NCI-H1417 treated with DMSO at 0.1 percent for 48 hours (cell line): ENCODE measurements at places on chromosomes 16 and 17.

DNA sequence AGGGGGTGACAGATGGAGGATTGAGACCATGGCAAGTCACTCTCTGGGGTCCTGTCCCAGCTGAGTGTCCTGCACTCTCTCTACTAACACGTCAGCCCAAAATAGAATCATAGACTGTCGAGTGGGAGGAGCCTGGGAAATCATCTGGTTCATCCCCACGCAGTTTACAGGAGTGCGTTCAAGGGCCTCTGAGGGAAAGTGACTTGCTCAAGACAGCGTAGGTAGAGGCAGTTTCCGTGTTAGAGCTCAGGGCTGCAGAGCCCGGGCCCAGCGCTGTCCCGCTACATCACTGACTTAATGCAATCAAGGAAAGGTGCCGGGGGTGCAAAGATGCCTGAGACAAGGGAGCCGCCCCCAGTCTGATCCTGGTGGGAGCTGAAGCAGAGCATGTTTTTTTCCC is 10.3 kb downstream of the GSG1L2 start:
- no peak for DNase-seq

GRCh38 chr16:50999181-50999580 is 151.9 kb downstream of the SALL1 start:
- no peak for DNase-seq

DNA sequence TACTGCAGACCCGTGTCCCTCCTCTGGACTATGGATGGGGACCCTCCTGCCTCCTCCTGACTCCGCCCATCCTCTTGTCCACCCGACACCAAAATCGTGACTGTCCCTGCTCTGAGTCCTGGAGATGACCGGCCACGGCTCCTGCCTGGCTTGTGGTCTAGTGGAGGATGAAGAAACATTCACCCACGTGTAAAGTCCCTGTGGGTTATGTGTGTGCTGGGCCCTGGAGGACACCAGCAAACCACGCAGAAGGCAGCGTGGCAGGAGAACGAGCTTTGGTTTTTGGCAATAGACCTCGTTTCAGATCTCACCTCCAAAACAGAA is 11.9 kb downstream of the SPNS2 start:
- no peak for DNase-seq

- no peak for DNase-seq
Measured at GRCh38 chr17:34167354-34167753, 87.7 kb upstream of the CCL2 start.

DNA sequence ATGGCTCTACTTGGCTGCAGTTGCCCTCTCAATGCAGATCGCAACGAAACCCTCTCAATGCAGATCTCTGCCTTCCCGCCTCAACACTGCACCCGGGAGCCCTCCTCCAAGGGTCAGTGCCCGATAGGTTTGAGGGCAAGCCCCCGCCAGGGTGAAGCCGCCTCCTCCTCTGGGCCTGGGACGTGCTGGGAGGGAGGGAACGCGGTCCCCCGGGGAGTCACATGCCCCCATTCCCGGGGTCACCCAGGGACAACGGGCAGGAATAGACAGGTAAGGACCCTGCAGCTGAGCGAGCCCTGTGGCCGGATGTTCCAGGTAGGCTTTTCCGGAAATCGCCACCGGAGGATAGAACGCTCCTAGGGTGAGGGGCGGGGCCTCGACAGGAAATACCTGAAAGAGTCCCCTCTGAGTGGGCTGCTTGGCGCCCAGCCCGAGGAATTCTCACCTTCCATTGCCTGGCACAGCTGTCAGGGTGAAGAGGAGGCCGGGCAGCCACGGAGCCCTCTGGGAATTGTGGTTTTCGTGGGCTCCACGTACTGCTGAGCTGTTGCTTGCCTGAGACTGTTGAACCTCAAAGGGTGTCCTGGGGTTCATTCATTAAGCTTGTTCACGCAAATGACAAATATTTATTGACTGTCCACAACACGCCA is 12.8 kb downstream of the ZNF174 start:
- DNase-seq: no peak

DNA sequence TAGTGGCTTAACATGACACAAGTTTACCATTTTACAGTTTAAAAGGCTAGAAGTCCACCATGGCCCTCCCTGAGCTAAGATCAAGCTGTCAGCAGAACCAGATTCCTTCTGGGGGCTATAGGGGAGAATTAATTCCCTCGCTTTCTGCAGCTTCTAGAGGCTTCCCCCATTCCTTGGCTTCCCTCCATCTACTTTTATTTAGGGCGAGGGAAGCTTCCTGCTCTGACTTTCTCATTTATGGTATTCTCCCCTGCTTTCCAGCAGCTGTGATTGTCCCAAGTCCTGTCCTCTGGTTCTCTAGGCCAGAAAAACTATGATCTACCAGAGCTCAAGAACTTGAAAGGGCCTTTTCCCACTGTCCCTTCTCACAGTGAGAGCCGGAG is 4.3 kb downstream of the CETP start:
- DNase-seq: no peak

GRCh38 chr17:67328026-67328425 is 38.4 kb downstream of the PSMD12 start:
- DNase-seq: no peak

- DNase-seq: no peak
Measured at GRCh38 chr17:64694207-64694606, 32.1 kb upstream of the SMURF2 start.

DNA sequence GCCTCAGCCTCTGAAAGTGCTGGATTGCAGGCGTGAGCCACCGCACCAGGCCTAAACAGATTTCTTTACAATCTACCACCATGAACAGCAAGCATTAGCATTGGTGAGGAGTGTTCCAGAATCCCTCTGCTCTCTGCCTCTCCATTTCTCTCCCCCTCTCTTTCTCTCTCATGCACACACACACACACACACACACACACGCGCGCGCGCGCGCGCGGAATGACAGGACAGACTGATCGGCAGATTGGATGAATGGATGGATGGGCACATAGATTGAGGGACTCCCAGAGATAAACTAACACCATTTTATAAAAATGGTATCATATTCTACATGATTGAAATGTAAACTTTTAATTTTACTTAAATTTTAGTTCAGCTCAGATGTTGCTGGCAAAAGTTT is 3.3 kb downstream of the CARD14 start:
- DNase-seq: no peak

DNA sequence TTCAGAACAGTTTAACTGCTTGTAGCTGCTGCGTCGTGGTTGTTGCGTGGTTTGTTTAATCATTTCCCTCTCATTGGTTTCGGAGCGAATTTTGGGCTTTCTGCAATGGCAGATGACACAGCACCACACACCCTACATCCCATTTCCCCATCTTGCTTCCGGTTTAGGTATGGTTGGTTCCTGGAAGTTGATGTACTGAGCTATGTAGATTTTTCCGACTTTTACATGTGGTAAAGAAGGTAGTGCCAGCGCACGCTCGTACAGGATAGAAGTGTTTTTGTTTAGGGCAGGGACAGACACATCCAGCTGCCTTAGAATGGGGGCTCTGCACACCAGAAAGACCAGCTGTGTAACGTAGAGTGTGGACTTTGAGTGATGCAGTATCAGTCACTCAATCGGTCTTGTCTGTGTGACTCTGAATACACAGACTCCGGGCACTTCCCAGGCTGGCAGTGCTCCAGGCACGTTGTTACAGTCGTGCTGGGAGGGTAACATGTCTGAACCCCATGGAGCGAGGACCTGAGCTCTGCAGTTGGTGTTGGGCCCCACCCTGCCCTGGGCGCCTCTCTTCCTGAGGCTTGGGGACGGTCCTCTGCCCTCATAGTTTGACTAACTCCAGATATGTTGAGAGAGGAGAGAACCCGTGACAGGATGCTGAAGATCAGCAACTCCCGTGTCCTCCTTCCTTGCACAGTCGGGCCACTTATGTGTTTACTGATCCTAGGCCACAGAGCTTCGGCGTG is 172.0 kb upstream of the CHMP6 start:
- no peak for DNase-seq

- DNase-seq: no peak
Measured at GRCh38 chr17:77006971-77007649, 133.7 kb upstream of the SEC14L1 start.

DNA sequence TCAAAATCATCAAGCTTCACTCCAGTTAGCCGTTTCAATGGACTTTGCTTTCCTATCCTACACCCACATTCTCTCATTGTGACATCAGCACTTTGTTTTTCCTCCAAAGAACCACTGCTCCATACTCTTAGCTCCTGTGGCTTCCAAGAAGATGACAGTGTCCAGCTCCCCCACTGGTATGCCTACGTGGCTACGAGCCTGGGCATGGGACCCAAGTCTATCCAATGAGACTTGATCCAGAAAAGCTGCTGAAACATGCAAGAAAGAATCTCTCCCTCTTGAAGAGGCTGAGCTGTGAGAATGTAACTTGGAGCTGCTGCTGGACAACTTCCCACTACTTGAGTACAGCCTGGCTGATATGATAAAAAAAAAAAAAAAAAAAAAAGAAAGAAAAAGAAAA is 9.4 kb downstream of the TOX3 start:
- no peak for DNase-seq

DNA sequence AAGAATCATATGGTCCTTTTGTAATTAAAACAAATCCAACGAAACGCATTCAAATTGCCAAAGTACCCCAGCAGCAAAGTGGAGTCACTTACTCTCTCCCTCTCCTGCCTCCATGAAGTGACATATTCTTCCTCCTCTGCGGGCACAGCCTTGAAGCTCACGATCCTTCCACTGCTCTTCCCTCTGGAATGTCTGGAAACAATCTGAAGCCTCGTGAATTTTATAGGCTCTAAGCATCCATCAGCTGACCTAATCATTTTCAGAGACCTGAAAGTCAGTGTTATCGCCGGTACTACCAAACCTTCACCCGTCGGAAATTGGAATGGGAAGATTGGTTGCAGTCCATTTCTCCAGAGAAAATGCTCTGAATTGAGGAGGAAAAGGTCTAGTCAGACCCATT is 134.5 kb upstream of the FOXF1 start:
- no peak for DNase-seq

DNA sequence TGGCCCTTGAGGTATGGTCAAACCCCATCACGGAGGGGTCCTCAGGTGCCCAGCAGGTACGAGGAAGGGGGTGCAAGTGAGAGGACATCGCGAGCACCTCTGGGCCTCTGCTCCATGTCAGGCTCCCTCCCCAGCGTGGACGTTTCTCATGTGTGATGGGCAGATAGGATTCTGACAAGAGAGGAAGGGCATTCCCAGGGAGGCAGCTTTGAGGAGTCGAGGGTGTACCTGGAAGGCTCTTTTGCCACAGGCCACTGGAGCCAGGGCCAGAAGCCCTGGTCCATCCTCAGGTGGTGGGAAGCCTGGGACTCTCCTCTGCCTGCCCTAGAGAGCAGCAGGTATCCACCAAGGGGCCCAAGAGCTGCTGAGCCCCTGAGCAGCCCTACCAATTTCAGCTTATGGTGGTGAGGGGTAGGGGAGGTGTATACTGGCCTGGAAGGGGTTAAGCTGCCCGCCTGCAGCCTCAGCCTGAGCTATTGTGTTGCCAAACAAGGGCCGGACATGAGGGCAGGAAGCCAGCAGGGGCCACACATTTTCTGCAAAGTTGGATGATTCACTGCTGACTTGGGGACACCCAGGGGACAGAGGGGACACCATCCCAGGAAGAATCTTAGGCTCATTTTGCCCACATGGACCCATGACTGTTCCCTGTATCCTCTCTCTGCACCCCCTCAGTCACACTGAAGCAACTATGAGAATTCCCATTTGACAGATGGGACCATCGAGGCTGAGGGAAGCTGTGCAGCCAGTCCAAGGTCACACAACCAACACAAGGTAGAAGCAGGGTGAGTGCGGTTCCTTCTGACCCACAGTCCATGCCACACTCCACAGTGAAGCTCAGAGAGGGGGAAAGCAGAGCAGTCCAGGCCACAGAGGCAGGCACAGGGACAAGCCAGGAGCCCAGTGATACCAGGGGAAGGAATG is 1.7 kb downstream of the CDH5 start:
- DNase-seq: no peak

DNA sequence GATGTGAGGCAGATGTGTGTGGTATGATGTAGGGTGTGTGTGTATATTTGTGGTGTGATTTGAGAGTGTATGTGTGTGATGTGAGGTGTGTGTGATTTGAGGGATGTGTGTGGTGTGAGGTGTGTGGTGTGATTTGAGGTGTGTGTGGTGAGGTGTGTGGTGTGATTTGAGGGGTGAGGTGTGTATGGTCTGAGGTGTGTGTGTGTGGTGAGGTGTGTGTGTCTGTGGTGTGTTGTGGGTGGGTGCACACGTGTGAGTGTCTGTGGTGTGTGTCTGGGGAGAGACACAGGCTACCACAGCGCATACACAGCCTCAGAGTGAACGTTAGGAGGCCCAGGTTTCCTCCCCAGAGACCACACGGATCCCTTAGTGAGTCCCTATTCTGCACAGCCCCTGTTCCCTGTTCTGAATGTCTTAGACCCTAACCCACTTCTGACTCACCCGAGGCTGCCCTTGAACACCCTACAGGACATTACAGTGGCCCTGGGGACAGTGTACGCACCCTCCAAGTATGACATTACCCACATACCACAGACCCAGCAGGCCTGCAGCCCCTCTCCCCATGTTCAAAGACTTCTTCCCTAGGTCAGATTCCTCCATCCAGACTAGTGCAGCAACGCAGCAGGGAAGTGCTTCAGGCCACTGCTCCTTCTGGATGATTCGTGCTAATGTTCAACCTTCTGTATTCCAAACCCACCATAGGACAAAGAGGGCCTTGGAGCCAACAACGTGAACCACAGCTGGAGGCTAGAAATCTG is 3.5 kb upstream of the RAB37 start:
- DNase-seq: no peak

GRCh38 chr17:81582341-81582740 is 30.2 kb upstream of the FAAP100 start:
- no peak for DNase-seq

GRCh38 chr17:83005639-83006038 is 73.8 kb upstream of the METRNL start:
- no peak for DNase-seq

DNA sequence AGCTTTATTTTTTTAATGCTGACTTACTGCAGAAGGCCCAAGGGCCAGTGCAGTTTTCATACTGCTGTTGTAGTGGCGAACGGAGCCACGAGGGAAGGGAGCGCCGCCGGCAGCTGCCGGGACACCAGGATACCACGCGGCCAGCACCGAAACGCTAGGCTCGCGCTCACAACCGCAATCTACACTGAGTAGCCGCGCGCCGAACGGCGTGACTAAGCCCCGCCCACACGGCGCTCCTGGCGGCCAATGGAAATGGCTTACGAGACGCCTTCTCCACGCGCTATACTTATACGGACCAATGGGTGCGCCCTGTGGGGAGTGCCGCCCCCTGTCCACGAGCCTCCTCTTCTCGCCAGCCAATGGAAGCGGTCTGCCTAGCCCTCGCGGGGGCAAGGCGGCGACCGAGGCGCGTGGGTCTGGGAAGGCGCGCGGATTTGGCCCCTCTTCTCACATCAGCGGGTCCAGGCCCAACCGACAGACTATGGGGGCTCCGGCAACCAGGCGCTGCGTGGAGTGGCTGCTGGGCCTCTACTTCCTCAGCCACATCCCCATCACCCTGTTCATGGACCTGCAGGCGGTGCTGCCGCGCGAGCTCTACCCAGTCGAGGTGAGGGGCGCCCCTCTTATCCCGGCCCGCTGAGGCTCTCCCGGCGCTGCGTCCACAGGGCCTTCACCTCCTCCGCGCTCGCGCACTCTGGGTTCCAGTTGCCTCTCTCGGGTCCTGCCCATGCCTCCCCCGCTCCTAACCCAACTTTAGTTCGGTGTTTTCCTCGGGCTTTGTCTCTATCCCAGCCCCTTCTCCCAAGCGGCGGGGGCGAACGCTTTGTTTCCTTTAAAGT is at the start of gene TMEM97:
Gene TMEM97 (plus strand): TSS at position 442 of the 839 bp plus-strand sequence. CDS start 40 bp downstream, at position 482.
- DNase-seq: peak; percentile 94
